ENCODE measurements at places on chromosomes 2 and 18. TPM values are rescaled to one million over a fixed set of nuclear protein-coding genes. Genes with fewer than 3 reads are reported as not detected.

DNA sequence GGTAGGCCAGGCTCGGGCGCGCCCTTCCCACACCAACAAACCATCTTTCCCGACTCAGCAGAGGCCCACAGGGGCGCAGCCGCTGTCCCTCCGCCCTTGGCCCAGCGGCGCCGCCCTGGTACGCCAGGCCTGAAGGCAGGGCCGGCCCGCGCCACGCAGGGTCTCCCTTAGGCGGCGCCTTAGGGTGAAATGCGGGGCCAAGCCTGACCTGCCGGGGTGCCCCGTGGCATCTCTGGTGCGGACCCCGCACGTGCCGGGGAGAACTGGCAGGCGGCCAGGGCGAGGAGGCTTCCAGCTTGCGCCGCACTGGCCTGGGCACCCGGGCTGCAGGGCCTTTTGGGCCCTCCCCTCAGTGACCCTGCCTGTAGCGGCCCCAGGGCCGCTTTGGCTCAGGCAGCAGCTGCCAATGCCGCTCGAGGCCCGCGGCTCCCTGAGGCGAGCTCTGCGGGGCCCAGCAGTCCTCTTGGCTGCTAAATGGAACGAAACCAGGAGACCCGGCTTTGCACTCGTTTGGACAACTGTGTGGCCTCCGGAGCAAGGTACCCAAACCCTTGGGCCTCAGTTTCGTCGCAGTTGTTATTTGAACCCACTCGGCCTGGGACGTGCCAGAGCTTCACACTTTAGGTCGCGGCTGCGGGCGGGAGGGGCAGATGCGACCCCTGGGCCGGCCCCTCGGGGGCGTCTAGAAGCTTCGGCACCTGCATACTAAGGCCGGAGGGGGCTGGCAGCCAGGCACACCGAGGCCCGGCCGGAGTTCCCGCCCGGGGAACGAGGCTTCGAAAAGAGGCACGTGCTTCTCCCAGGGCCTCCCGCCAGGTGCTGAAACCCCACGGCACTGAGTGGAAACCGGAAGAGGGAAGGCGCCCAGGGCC lies 8.5 kb downstream of the OTX1 start:
- no peak for DNase-seq
- H3K4me1 ChIP-seq = peaks cover 46% of the 10 kb centered on the region
- peak overlapping the region; percentile 54 for H3K4me3 ChIP-seq
- H3K27me3 ChIP-seq = peaks cover 53% of the 10 kb centered on the region

DNA sequence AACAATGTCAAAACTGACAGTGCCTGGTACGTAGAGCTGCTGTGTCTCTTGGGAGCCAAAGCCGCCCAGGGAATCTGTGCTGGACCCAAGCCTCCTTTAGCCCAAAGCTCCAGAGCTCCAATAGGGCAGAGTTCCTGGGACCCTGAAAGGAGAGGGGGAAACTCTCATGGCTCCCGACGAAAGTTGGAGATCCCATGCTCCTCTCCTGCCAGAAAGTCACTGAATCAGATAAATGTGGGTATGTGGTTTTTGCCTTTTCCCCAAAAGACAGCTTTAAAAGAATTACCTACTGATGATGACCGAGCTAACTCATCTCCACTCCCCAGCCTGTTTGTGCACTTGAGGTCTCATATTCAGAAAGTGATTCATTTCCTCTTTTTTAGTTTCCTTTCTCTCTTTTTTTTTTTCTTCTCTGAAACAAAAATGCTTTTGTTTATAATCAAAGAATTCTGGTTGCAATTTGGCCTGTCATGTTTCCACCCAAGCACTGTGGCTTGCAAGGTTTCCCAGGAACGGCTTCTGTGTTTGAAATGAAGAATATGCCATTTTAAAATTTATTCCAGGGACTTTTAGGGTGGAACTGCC lies 14.1 kb upstream of the PMAIP1 start:
- H3K36me3 ChIP-seq = no peaks in the 10 kb centered on the region
- no peak overlapping the region for H3K27ac ChIP-seq
- no peaks in the 10 kb centered on the region for H3K27me3 ChIP-seq

GRCh38 chr2:141522048-141522447 lies 608.8 kb downstream of the LRP1B start:
- no peaks in the 10 kb centered on the region for H3K4me1 ChIP-seq
- no peak overlapping the region for H3K4me3 ChIP-seq

DNA sequence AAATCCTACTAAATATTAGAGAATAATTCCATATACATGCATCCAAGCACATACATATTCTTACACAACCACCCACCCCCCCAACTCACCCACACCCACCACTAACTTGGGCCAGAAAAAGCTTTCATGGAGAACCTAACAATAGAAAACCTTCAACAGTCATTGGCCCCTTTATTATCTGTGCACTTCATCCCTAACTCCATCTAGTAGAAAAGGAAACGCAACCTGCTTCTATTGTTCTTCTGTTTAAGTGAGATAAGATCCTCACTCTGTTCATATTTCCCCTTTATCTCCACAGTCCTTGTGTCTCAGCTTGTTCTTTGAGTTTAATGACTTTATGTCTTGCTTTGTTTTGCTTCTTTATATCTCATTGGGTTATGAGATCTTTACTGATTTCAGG lies 1740.2 kb upstream of the CELF4 start:
- no peak overlapping the region for H3K4me3 ChIP-seq
- no peak for DNase-seq
- no peaks in the 10 kb centered on the region for H3K4me1 ChIP-seq

FAP gene
- total RNA-seq = 37.6 TPM

- no peaks in the 10 kb centered on the region for H3K36me3 ChIP-seq
- no peaks in the 10 kb centered on the region for H3K27me3 ChIP-seq
- no peak overlapping the region for H3K27ac ChIP-seq
- no peak for DNase-seq
These were observed 46.5 kb downstream of the KCNIP3 start for GRCh38 chr2:95343429-95344214.

SIX2 gene
- total RNA-seq = 13.5 TPM

TBR1 gene
- total RNA-seq = not detected

DNA sequence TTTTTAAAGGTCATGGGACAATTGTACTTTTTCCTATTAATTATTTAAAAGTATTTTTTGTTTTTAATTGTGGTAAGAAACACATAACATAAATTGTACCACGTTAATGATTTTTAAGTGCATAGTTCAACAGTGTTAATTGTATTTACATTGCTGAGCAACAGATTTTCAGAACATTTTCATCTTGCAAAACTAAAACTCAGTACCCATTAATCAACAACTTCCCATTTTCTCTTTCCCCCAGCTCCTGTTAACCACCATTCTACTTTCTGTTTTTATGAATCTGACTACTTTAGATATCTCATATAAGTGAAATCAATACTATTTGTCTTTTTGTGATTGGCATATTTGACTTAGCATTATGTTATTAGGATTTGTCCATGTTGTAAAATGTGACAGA lies 483.9 kb upstream of the ZNF804A start:
- no peak for DNase-seq
- H3K4me3 ChIP-seq = no peak overlapping the region
- no peaks in the 10 kb centered on the region for H3K36me3 ChIP-seq
- no peaks in the 10 kb centered on the region for H3K4me1 ChIP-seq

DNA sequence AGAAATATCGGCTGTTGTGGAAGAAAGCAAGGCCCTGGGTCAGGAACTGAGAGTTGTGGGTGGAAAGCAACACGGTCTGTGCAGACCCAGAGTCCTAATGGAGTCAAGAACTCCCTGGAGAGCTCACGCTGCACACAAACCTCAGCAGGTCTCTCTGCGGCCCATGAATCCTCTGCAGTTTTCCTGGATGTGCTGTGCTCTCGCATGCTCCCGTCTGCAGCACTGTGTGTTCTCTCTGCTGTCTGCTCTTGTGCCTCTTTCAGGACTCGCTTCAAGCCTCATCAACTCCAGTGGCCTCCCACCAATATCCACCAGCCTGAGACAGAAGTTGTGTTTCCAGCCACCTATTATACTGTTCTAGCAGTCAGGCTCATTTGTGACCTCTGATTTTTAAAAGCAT lies 24.3 kb downstream of the RNU4ATAC start:
- H3K4me3 ChIP-seq = no peak overlapping the region
- no peaks in the 10 kb centered on the region for H3K27me3 ChIP-seq
- no peaks in the 10 kb centered on the region for H3K4me1 ChIP-seq
- H3K36me3 ChIP-seq = no peaks in the 10 kb centered on the region

GRCh38 chr2:237309011-237309410 lies 105.0 kb downstream of the COL6A3 start:
- peaks cover 54% of the 10 kb centered on the region for H3K4me1 ChIP-seq
- peak overlapping the region; percentile 59 for H3K27ac ChIP-seq
- DNase-seq = no peak
- no peaks in the 10 kb centered on the region for H3K36me3 ChIP-seq
- no peaks in the 10 kb centered on the region for H3K27me3 ChIP-seq
- no peak overlapping the region for H3K4me3 ChIP-seq

All from thoracic aorta (tissue), 2 donors.